Left colon (tissue), 2 donors: ENCODE measurements at places on chromosomes 16 and 17.

- peak; percentile 74 for DNase-seq
These were observed 651 bp downstream of the SHMT1 start for GRCh38 chr17:18362698-18363100.

DNA sequence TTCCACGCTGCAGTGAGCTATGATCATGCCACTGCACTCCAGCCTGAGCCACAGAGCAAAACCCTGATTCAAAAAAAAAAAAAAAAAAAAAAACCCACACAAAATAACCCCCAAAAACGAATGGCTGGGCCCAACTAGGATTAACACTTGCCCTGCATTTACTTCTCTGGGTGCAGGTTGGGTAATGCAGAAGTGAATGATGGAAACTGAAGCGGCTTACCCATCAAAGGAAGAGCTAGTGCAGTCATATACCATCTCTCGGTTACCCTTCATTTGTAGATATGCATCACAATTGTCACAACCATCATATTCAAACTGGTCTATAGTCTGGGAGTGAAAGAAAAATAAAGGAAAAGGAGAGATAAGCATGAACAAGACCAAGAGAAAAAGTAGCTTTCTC, 819 bp downstream of the SUPT4H1 start:
- DNase-seq: no peak

DNA sequence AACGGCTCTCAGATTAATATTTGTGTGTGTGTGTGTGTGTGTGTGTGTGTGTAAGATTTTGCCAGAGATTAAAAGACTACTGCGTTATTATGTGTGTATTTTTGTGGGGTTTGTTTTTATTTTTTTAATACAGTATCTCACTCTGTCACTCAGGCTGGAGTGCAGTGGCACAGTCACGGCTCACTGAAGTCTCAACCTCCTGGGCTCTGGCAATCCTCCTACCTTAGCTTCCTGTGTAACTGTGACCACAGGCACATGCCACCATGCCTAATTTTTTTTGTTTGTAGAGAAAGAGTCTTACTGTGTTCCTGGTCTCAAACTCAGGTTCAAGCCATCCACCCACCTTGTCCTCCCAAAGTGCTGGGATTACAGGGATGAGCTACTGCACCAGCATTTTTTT, 87.2 kb downstream of the CYB561 start:
- no peak for DNase-seq

GRCh38 chr16:4372578-4373355, 1.1 kb downstream of the VASN start:
- DNase-seq: peak; percentile 56

- DNase-seq: no peak
These were observed 146.6 kb downstream of the IRF8 start for GRCh38 chr16:86045591-86045971.

GRCh38 chr16:70270176-70270575, 18.4 kb upstream of the EXOSC6 start:
- DNase-seq: no peak

GRCh38 chr16:87874639-87875427, 5.5 kb upstream of the SLC7A5 start:
- no peak for DNase-seq

GRCh38 chr17:557371-557770, 157.3 kb downstream of the VPS53 start:
- DNase-seq: no peak

GRCh38 chr17:59110973-59111372, 4.3 kb upstream of the TRIM37 start:
- no peak for DNase-seq

DNA sequence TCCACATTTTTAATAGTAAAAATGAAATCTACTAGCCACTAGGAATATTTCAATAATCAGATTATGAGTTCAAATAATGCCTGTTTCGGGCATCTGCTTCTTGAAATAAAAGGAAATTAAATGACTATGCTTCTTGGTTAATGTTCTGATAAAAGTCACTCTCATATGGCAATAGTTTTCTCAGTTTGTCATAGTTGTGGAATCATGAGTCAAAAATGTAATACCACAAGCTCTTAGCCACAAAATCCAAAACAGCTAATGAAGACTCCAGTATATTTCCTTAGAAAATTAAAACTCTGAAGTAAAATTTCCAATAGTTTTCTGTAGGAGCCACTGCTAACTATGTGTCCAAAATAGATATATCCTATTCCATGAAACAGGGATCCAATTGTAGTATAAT, 676.3 kb upstream of the CDH8 start:
- no peak for DNase-seq

DNA sequence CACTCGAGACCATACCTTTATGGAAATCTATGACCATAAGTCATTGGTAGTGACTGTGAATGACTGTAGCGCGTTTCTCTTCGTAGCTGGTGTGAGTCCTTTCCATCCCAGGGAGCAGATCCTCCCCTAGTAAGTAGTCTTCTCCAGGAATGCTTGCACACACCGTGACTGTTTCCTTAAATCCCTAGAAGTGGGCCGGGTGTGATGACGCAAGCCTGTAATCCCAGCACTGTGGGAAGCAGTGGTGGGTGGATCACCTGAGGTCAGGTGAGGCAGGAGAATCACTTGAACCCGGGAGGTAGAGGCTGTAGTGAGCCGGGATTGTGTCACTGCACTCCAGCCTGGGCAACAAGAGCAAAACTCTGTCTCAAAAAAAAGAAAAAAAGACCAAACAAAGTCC, 70.6 kb downstream of the CRISPLD2 start:
- DNase-seq: no peak

- DNase-seq: no peak
These were observed 2.9 kb upstream of the RNPS1 start for GRCh38 chr16:2270588-2271470.

GRCh38 chr16:31356566-31357323, 1.8 kb downstream of the ITGAX start:
- no peak for DNase-seq

GRCh38 chr16:71885261-71885650, 1.3 kb upstream of the ZNF821 start:
- no peak for DNase-seq

- no peak for DNase-seq
These were observed 1.3 kb downstream of the HGS start for GRCh38 chr17:81685108-81685507.

- DNase-seq: no peak
These were observed 45.2 kb upstream of the GSG1L start for GRCh38 chr16:28108590-28109247.

DNA sequence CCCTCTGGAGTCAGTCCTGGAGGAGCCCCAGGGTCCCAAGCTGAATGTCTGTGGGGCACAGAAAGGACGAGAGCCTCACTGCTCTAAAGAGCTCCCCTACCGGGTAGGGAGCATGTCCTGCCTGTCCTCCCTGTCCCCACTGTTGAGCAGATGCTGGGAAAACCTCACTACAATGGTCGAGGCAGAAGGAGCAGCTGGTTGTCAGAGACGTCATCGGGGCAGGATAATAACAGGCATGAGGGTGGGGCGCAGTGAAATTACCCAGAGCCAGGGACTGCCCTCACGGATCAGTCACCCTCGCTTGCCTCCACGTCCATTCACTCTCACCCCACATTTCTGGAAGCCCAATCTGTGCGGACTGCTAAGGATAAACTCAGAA, 538 bp downstream of the TM4SF5 start:
- DNase-seq: peak; percentile 60

- no peak for DNase-seq
These were observed 29.2 kb upstream of the WFIKKN2 start for GRCh38 chr17:50806141-50806643.

DNA sequence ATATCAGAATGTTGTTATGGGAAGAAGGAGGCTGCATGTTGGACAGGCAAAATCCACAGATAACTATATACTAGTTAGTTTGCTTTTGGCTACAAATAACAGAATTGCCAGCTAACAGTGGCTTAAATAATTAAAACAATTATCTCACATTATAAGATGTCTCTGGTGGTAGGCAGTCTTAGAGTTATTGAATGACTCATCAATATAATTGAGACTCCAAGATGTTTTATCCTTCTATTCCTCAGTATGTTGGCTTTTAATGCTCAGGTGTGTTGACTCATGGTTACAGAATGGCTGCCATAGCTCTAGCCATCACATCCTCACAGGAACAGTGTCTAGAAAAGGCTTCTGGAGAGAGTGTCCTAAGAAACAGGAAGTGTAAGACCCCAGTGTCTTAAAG, 11.1 kb downstream of the CHP2 start:
- no peak for DNase-seq

- DNase-seq: no peak
These were observed 23.4 kb upstream of the SSTR2 start for GRCh38 chr17:73141411-73141810.

- peak; percentile 56 for DNase-seq
These were observed 9.0 kb downstream of the CBFA2T3 start for GRCh38 chr16:88967830-88968588.
